ENCODE measurements at places on chromosomes 7 and 10.

DNA sequence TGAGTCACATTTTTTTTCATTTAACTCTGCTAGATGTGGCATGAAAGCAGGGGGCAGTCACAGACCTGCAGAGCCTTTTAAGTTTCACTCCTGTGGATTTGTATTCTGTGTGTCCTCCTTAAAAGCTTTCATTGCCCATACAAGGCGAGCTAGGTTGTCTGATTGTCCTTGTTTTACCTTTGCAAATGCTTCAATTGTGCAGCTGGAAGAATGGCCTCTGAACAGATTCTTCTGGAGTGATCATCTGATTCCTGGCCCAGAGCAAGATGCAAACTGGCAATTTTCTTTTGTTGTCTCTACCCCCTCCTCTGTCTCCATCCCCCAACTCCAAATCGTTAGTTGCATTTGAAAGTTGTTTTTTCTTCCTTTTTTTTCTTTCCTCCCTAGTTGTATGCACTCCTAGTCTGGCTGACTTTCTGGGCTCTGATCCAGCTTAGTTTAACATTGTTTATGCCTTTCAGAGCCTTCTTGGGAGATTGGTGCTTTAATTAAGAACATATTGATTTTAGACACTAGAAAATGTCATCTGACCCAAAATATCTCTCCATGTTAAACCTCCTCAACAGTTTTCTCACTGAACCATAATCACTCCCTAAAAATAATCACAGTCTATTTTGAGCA, 150.2 kb downstream of the REEP3 start:
- DNase-seq = peak; percentile 18

DNA sequence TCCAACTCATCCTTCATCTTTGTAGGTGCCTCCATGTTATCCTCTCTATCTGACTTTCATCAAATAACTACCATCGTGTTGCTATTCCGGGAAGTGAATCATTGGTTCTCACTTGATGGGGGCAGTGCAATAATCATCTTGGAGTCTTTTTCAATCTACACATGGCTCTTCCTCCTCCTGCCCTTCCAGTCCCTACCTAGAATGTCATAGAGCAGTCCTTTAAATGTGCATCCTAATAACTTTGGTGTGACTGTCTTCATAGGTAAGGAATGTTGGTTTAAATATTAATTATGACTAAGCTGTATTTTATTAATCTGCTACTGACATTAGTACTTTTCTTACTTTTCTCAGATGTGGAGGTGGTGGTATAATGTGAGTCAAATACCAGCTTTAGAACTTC, 8.4 kb upstream of the CDK14 start:
- no peak for DNase-seq

DNA sequence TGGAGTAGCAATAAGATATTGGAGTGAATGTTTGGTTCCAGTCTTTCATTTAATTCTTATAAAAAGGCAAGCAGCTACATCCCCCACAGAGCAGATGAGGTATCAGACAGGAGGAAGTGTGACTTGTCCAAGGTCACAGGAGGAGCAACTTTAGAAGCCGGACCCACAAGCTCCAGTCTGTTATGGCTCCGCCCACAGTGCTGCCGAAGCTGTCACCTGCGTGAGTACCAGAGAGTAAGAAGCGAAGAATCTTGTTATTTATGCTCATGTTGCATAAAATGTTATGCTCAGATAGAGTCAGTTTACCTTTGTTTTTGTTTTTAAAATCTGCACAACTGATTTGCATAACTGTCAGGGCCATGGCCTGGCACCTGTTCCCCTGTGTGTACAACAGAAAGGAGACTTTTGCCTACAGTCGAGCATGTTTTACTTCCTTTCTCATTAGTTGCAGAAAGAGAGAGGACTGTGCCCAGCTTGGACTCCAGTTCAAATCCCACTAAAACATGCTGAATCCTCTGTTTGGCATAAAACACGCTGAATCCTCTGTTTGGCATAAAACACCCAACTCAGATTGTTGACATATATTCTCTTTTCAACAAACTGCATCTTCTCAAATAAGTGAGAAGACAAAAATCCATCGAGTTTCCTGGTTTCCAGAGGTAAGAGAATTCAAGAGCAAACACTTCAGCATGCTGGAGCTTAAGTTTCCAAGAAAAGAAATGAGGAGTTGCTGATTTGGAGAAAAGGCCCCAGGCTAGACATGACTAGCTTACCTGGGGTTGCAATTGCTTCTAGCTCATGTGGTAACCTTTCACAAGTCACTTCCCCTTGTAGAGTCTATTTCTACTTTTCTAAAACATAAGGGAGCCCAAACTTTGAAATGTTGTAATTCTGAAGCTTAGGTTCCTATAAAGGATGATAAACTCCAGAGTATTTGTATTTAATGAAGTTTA, 409.8 kb upstream of the ZMIZ1 start:
- no peak for DNase-seq

- no peak for DNase-seq
Observed at GRCh38 chr10:17682236-17682946, 38.4 kb downstream of the STAM start.

DNA sequence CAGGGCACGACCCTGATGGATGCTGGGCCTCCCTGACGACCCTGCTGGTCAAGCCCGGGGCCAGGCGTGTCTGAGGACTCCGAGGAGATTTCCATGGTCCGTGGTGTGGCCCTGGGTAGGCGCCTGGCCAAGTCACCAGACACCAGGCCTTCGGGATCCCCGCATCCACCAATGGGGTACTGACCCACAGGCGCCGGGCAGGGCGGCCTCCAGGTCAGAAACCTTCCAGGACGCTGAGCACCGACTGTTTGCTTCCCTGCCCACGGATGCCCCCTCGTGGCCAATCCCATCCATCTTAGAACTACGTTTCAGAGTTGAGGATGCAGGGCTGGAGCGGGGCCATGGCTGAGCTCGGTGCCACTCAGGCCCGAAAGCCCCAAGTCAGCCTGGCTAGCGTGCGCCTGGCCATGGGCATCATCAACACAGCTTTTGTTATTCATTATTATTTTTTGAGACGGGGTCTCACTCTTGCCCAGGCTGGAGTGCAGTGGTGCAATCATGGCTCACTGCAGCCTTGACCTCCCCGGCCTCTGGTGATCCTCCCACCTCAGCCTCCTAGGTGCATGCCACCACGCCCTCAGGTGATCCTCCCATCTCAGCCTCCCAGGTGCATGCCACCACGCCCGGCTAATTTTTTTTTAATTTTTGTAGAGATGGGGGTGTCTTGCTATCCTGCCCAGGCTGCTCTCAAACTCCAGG, 7.1 kb upstream of the AMZ1 start:
- DNase-seq = peak; percentile 79

DNA sequence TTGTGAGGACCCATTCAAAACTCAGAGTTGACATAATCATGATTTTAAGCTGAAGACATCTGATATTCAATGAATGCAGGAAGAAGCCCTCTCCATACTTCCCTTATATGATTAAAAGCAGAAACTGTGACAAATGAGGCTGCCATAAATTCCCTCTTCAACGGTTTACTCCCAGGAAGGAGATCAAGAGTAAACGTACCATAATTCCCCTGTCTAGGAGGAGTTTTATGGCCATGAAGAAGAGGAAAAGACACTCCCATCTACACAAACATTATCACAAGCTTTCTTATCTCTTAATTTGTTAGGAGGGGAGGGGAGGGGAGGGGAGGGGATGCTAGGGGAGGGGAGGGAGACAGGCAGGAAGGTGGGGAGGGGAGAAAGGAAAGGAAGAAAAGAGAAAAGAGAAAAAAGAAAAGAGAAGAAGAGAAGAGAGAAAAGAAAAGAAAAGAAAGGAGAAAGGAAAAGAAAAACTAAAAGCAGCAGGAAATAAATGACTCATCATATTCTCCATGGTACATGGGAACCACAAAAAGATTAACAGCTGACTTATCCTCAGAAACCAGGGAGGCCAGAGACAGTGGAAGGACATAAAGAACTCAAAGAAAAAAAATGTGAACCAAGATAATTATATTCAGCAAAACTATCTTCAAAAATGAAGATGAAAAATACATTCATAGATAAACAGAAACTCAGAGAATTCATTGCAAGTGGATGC, 121.6 kb downstream of the ALOX5 start:
- no peak for DNase-seq

- DNase-seq = peak; percentile 19
Observed at GRCh38 chr10:46299286-46299535, 12.4 kb downstream of the ANTXRL start.

- peak; percentile 36 for DNase-seq
Observed at GRCh38 chr10:80356989-80357850, 639 bp downstream of the DYDC2 start.

DNA sequence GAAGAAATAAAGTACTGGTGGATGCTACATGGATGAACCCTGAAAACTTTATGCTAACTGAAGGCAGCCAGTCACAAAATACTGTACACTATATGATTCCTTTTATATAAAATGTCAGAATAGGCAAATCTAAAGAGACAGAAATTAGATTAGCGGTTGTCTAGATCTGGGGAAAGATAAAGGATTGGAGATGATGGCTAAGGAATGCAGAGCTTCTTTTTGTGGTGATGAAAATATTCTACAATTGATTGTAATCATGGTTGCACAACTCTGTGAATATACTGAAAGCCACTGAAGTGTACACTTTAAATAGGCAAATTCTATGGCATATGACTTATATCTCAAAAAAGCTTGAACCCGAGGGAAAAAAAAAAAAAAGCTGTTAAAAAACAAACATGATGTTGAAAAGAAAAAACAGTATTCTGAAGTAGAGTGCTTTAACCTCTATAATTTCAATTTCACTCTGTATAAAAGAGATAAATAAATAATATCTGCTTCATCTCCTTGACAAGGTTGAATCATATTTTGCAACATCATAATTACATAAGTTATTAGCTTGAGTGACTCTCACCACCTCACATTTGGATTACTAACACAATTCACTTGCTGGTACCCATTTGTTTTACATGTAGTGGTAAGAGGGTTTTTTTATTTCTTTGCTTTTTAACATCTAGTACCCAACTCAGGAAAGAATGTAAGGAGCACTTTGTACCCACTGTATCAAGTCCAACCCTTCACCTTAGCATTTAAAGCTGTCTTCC, 2.8 kb upstream of the GNAI1 start:
- no peak for DNase-seq

- DNase-seq = no peak
Observed at GRCh38 chr7:21967598-21968003, 21.9 kb upstream of the CDCA7L start.

- no peak for DNase-seq
Observed at GRCh38 chr7:70334871-70335270, 736.6 kb downstream of the AUTS2 start.

DNA sequence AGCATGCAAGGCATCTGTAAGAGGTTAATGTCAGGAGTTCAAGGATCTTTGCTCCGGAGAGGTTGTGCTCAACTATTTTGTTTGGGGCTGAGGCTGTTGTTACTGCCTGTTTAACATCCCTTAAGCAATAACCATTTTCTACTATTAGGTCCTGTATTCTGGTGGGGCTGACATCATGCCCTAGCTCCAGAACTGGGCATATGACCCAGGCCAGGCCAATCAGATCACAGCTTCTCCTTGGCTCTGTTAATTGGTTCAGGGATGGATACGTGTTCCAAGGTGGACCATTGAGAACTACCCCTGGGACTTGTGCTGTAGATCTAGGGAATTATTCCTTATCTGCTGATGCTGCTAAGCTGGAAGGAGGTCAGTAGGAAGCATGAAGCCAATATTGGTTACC, 67.0 kb downstream of the SYPL1 start:
- DNase-seq = no peak

GRCh38 chr7:115680921-115681320, 349.6 kb downstream of the TFEC start:
- DNase-seq = no peak

- peak; percentile 81 for DNase-seq
Observed at GRCh38 chr7:56079450-56080185, 13.1 kb downstream of the PHKG1 start.

GRCh38 chr7:522071-522950, 2.7 kb upstream of the PDGFA start:
- DNase-seq = peak; percentile 75

GRCh38 chr7:35694161-35694783, 663 bp downstream of the HERPUD2 start:
- DNase-seq = no peak

- DNase-seq = no peak
Observed at GRCh38 chr7:43303740-43304241, 191.3 kb downstream of the HECW1 start.

DNA sequence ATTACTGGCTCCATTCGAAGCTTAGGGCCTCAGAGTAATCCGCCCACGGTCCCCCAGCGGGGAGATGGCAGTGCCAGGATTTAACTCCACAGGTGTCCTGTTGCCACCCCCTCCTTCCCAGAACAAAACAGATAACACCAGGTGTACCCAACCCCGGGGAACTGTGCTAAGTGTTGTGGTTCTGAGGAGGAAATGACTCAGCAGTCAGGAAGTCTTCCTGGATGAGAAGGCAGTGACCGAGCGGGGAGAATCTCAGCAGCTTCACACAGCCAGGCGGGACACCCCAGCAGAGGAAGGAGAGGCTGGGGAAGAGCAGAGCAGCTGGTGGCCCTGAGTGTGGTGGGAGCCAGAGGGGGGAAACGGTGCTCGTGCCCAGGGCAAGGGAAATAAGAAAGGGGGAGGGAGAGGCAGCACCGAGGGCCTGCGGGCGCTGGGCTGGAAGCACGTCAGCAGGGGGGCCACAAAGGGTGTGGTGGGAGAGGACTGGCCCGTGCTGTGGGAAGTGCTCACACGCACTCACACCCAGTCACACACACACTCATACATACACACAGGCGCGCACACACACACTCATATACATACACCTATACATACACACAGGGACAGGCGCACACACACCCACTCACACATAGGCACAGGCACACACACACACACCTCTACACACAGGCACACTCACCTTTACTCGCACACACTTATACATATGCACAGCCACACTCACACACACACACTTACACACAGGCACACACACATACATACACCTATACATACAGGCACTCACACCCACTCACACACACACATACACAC, 59.8 kb upstream of the CHST15 start:
- peak; percentile 71 for DNase-seq

DNA sequence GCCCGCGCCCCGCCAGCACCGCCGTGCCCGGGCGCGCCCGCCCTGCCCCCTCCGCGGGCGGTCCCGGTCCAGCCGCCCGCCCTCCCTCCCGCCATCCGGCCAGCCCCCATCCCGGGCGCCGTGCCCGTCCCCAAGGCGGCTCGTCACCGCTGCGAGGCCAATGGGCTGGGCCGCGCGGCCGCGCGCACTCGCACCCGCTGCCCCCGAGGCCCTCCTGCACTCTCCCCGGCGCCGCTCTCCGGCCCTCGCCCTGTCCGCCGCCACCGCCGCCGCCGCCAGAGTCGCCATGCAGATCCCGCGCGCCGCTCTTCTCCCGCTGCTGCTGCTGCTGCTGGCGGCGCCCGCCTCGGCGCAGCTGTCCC, at the start of gene HTRA1:
HTRA1 (plus strand) TSS at position 187 of the 362 bp plus-strand sequence; CDS start at position 287, 100 bp downstream.
- DNase-seq = peak; percentile 84

DNA sequence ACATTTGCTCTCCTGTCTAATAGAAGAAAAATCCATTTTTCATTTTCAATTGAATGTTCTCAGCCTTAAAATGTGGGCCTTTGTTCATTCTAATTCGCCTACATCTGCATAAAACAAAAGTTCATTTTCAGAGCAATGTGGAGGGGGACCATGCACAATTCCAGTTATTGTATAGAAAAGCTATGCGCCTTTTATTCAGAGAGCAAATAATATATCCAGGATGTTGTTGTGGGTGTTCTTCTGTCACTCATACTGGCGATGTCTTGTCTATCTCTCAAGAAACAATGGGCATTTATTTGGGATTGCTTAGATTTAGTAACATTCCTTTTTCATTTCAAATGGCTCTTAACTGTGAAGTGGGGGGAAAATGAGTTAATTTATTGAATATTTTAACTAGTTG, 56.4 kb downstream of the KIF5B start:
- DNase-seq = no peak

Data from femur (tissue), 1 donor.